ENCODE measurements at places on chromosomes 1 and 21. TPM values are rescaled to one million over a fixed set of nuclear protein-coding genes. Genes with fewer than 3 reads are reported as not detected.

- no peak overlapping the region for H3K27ac ChIP-seq
- H3K27me3 ChIP-seq: peaks cover 25% of the 10 kb centered on the region
- H3K4me1 ChIP-seq: no peaks in the 10 kb centered on the region
- H3K4me3 ChIP-seq: no peak overlapping the region
These were observed 29.0 kb upstream of the TMEM51 start for GRCh38 chr1:15124362-15125100.

DNA sequence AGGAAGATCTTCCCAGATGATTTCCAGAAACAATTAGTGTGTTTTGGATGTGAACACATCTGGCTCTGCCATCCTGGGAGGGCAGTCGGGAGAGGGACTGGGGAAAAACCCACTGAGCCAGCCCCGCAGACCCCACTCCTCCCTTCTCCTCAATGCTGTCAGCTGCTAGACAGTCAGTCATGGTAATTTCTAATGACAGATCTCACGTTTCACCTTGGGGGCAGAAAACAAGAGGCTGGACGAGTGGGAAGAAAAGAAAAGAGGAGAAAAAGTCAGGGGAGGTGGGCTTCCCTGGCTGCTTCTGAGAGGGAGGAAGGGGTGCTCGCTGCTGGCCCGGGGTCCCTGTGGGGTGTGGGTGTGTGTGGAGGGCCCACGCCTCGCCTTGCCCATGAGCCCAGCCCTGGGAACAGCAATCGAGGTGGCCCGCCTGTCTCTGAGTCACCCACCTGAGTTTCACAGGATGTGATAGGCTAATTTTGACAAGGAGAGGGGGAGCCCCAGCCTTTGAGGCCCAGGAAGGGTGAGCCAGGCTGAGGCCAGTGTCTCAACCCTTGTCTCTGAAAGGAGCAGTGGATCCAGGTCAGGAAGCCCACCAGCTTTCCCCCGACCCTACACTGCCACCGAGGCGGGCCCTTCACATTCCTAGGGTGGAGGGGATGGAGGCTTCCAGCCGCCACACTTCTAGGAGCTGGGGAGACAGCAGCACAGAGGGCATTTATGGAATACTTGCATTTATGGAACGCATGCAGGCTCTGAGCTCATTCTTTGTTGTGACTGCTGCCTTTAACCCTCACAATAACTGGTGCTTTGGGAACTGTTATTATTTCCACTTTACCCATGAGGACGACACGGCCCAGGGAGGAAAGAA, 49.1 kb upstream of the IFNLR1 start:
- peaks cover 40% of the 10 kb centered on the region for H3K27me3 ChIP-seq
- H3K27ac ChIP-seq: no peak overlapping the region
- no peaks in the 10 kb centered on the region for H3K36me3 ChIP-seq
- no peak for DNase-seq
- H3K4me1 ChIP-seq: no peaks in the 10 kb centered on the region
- H3K4me3 ChIP-seq: no peak overlapping the region

DNA sequence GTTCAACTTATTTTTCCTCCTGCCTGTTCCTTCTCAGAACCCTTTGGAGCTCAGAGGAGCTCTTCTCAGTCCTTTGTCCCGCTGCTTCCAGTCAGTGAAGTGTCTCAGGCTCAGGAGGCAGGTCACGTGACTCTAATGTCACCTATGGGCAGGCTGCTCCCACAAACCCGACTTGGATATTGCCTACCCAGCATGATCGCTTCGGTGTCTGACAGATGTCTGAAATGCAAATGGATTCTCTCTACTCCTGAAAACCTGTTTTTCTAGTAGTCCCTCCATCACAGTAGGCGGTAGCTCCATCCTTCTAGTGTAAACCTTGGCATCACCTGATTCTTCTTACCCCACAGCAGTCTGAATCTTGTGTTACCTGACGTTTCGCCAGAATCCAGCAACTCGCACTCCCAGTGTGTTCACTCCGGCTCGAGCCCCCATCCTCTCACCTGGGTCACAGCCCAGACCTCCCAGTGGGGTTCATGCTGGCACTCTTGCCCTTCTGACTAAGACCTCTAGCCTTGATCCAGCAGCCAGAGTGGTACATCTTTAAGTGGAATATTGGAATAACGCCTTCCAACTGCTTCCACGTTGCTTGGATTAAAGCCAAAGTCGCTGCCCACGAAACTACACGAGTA, 5.4 kb downstream of the PADI6 start:
- H3K4me1 ChIP-seq: peaks cover 3% of the 10 kb centered on the region
- H3K36me3 ChIP-seq: no peaks in the 10 kb centered on the region
- peaks cover 56% of the 10 kb centered on the region for H3K27me3 ChIP-seq
- DNase-seq: no peak

KLHDC8A gene
- not detected for total RNA-seq

- no peaks in the 10 kb centered on the region for H3K4me1 ChIP-seq
- H3K36me3 ChIP-seq: no peaks in the 10 kb centered on the region
- no peak for DNase-seq
These were observed 25.6 kb downstream of the HHIPL2 start for GRCh38 chr1:222522105-222522915.

- no peak for DNase-seq
- no peak overlapping the region for H3K27ac ChIP-seq
- H3K27me3 ChIP-seq: peaks cover 72% of the 10 kb centered on the region
- peaks cover 4% of the 10 kb centered on the region for H3K4me1 ChIP-seq
- no peak overlapping the region for H3K4me3 ChIP-seq
These were observed 9.7 kb upstream of the IGFN1 start for GRCh38 chr1:201180901-201181300.

DNA sequence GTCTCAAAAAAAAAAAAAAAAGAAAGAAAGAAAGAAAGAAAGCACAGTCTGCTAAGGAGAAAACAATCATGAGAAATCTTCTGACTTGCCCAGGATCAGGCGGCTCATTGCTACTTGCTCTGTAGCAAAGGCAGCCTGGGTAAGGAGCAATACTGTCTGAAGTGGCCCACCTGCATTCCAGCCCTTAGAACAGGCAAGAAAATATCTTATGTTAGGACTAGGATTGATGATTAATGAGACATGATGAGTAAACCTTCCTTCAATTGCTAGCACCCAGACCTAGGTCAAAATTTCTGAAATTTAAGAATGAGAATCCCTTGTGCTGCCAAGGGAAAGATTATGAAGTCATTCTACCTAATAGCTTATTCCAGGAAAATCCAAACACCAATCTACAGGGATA, 140.8 kb downstream of the DSCAM start:
- H3K4me3 ChIP-seq: no peak overlapping the region
- H3K4me1 ChIP-seq: no peaks in the 10 kb centered on the region
- H3K27ac ChIP-seq: no peak overlapping the region
- no peak for DNase-seq

DNA sequence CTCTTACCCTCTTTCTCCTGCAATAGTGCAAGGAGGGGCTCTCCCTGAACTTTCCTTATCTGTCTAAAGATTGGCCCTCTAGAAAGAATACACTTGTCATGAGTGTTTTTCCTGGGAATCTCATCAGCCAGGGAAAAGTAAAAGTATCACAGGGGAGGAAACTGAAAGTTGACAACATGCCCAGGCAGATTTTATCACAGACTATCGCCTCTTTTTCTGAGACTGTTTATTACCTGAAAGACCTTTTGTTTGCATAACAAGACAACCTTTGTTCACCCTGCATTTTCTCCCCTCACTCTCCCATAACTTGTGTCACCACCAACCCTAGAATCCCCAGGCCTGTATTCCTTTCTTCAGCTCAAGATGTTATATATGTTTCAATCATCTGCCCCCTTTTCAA, 794.7 kb upstream of the ADAMTS5 start:
- DNase-seq: no peak
- H3K27ac ChIP-seq: no peak overlapping the region
- H3K4me3 ChIP-seq: no peak overlapping the region
- no peaks in the 10 kb centered on the region for H3K27me3 ChIP-seq
- no peaks in the 10 kb centered on the region for H3K4me1 ChIP-seq
- no peaks in the 10 kb centered on the region for H3K36me3 ChIP-seq

MPZL1 gene
- total RNA-seq: 3.0 TPM

ADIPOR1 gene
- 65.8 TPM for total RNA-seq

- no peak for DNase-seq
- no peaks in the 10 kb centered on the region for H3K27me3 ChIP-seq
- no peaks in the 10 kb centered on the region for H3K36me3 ChIP-seq
- H3K4me1 ChIP-seq: no peaks in the 10 kb centered on the region
- no peak overlapping the region for H3K27ac ChIP-seq
- no peak overlapping the region for H3K4me3 ChIP-seq
These were observed 36.6 kb downstream of the OLFM3 start for GRCh38 chr1:101960142-101960541.

GRCh38 chr1:8844501-8845006, 27.1 kb upstream of the RERE start:
- no peak overlapping the region for H3K4me3 ChIP-seq
- no peak for DNase-seq
- peaks cover 4% of the 10 kb centered on the region for H3K27me3 ChIP-seq
- no peaks in the 10 kb centered on the region for H3K4me1 ChIP-seq

- H3K27ac ChIP-seq: no peak overlapping the region
- no peak overlapping the region for H3K4me3 ChIP-seq
- no peaks in the 10 kb centered on the region for H3K27me3 ChIP-seq
- H3K4me1 ChIP-seq: peaks cover 16% of the 10 kb centered on the region
These were observed 47.0 kb upstream of the MPC2 start for GRCh38 chr1:167983797-167984420.
